ENCODE measurements at places on chromosomes 5 and 9.

GRCh38 chr5:33465120-33465519, 24.4 kb downstream of the TARS1 start:
- DNase-seq = no peak

GRCh38 chr9:124964604-124965003, 23.7 kb upstream of the GOLGA1 start:
- DNase-seq = no peak

GRCh38 chr5:120297616-120298015, 166.5 kb upstream of the PRR16 start:
- DNase-seq = no peak

DNA sequence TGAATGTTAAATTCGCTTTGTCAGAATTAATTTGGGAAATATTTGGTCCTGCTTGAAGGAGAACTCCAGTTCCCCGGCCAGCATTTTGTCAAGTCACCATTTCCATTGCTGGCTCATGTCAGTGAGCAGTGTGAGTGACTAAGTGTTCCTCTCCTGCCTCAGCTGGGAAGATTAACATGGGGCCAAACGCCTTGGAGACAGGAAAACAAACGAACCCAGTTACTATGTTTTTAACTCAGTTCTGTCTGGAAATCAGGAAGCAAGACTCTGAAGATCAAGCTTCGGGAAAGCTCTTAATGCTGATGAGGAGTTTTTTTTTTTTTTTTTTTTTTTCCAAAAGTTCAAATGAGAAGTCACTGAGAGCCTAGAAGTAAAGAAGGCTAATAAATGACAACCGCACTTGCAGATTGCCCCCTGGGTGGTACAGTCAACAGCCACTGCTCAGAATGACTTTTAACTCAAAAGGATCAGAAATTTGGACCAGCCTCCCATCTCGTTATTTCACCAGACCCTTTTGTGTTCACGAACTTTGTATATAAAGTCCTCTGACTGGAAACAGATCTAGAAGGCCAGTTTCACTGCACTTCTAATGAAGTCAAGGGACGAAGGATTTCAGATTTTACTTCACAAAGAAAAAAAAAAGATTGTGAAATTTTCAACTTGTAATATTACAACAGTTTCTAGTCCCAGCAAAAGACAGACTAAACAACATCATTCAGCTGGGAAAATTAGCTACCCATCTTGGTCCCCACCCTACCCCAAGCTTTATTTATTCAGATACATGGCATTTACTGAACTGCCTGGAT, 121.3 kb downstream of the LHFPL2 start:
- DNase-seq = no peak

DNA sequence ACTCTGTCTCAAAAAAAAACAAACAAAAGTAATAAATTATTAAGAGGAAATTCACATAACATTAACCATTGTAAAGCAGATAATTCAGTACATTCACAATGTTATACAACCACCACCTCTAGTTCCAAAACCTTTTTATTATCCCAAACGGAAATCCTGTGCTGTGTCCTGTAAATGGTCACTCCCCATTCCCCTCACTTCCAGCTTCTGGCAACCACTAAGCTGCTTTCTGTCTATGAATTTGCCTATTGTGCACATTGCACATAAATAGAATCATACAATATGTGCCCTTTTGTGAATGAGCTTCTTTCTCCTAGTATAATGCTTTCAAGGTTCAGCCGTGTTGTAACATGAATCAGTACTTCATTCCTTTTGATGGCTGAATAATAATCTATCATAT, 20.8 kb downstream of the C9orf152 start:
- DNase-seq = no peak

DNA sequence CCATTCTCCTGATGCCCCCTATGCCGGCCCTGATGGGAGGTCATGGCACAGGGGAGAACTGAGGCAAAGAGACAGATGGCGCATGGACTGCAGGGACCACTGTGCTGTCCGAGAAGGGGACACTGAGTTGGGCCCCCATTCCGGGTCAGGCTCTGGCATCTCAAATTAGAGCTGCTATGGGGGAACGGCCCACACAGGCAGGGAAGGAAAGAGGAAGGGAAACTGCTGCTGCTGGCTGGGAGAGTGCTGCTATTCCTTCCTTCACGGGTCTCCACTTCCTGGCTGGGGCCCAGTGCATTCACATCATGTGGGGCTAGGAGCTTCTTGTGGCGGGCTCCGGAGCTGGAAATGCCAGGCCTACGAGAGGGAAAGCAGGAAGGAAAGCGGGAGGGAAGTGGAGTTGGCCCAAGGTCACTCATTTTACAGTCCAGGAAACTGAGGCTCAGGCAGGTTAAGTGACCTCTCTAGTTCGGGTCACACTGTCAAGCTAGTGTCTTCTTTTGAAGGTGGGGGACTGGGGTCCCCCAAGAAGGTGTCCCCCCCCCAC, 1.3 kb upstream of the CARD19 start:
- DNase-seq = peak; percentile 67

DNA sequence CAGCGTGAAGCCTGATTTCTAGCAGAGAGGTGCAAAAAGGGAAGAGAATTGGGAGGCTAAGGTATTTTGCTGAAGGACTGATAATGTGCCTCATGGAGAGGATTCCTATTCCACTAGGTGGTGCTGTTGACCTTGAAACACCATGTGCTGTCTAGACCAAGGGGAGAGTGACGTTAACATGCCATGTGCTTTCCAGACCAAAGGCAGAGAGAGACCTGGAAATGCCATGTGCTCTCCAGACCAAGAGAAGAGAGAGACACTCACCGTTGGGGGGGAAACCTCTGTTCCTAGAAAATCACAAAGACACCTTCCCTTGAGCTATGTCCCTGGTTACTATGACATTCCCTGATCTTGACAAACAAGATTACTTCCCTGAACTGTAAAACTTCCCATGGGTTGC, 286.0 kb upstream of the TUSC1 start:
- no peak for DNase-seq

DNA sequence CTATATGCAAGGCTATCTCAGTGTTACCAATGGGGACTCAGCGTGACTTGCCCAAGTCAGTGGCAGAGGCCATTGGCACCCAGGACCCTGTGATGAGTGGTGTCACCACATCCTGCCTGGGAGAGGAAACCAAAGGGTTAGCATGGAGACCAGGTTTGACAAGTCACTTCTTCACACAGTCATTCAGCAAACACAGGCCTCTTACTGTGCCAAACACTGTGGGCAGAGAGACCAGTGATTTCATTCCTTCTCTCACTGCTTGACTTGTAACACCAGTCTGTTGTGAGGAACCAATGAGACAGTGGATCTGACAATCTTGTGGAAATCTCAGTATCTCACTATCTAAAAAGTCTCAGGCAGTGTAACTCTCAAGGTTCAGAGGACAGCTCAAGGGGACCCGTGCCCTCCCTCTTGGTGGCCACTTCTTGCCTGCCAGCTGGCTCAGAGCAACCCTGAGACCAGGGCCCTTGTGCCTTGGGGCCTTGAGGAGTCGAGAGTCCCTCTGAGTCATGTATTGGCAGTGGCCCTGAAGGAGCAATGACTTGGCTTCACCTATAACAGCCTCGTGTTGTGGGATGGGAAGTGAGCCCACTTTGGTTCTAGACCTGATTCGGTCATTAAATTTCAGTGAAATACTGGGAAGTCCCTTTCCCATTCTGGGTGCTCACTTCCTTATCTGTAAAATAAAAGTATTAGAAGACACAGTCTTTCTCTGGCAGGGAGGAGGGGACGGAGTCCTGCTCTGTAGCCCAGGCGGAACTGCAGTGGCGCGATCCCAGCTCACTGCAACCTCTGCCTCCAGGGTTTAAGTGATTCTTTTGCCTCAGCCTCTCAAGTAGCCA, 1.6 kb downstream of the FABP6 start:
- DNase-seq = no peak

- no peak for DNase-seq
These were observed 169.0 kb downstream of the DOCK2 start for GRCh38 chr5:169805937-169806700.

DNA sequence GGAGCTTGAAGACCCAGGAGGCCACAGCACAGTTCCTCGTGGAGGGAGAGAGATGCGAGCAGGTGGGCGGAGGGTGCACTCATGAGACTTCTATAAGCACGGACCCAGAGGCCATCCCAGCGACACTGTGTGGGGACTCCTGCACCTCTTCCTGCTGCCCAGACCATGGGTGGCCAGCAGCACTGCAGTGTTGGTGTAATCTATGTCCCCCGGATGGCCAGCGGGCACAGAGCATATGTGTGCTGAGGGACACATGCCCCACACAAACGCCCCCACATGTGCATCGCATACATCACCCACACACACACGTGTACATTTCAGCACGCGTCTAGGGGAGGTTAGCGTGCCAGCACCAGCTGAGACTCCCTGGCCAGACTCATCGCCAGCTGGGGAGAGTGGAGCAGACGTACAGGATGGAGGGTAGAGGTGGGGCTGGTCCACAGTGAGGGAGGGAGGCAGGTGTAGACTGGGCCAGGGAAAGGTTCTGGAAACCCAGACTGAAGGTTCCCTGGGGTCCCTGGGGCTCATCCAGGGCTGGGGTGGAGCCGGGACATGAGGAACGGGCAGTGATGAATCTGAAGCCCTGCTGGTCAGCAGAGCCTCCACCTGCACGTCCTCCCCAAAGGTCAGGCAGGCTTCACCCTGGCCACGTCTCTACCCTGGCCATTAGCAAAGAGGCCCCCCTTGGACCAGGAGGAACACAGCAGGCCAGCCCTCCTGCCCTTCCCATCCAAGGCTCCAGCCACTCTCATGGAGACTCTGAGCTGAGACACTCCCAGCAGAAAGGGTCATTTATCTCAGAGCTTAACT, 27.6 kb downstream of the ADAMTS2 start:
- DNase-seq = no peak

DNA sequence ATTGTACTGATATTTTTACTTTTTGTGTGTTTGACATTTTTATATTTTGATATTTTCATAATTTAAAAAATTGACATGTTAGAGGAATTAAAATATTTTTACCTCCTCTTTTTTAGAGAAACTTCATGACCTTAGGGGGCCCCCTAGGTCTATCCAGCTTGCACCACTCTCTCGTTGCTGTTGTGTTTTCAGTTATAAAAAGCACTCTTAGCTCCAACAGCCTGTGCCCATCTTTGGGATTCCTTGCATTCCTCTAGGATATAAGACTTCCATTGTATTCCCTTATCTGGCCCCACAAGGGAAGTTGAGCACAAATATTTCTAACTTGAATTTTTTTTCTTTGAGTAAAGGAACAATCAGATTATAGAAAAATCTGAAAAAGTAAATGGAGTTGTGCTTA, 245.3 kb downstream of the SH3GL2 start:
- no peak for DNase-seq

- DNase-seq = no peak
These were observed 72.4 kb downstream of the CTSL start for GRCh38 chr9:87798261-87798833.

GRCh38 chr5:90528601-90529193, 687 bp downstream of the LYSMD3 start:
- DNase-seq = peak; percentile 59

DNA sequence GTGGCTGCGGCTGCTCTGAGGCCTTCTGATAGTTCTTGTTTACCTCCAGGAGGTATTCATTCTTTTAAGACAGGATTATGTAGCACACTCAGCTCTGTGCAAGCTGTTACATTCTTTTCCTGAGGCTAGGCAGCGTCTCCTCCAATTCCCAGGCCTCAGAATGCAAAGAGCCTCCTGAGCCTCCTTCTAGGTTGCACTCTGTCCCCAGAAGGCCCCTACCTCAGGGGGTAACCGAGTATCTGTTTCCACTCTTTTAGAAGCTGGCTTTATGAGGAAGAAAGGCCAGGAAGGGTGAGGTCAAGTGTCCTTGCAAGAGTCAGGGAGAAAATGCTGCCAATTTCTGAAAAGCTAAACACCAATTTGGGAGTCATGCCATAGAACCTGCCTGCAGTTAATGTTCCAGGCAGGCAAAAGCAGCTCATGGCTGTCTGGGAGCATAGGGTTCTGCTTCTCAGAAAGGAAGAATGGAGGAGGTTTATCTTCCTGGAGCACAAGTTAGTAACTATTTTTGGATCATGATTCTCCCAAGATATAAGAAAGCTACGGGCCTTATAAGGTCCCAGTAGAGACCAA, 178.9 kb downstream of the SEMA6A start:
- no peak for DNase-seq

- no peak for DNase-seq
These were observed 66.5 kb upstream of the RICTOR start for GRCh38 chr5:39140558-39141168.

GRCh38 chr9:88792502-88792901, 198.8 kb upstream of the S1PR3 start:
- no peak for DNase-seq

GRCh38 chr5:16735101-16736060, 118.6 kb upstream of the RETREG1 start:
- no peak for DNase-seq

DNA sequence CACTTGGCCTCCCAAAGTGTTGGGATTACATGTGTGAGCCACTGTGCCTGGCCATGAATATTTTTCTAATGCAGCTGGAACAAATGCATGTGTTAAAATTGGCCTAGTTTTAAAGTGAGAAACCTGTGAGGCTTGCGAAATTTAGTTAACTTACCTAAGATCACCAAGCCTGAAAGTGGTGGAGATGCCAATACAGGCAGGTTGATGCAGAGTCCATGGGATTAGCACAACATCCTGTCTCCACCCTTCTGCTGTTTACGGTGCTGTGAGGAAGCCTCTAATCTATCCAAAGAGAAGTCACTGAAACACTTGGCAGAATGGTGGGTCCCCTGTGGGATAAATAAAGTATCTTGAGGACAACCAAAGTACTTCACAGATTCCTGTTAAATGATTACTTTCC, 98.2 kb downstream of the PCSK5 start:
- no peak for DNase-seq

GRCh38 chr5:125006011-125006685, 259.7 kb upstream of the ZNF608 start:
- DNase-seq = peak; percentile 12

DNA sequence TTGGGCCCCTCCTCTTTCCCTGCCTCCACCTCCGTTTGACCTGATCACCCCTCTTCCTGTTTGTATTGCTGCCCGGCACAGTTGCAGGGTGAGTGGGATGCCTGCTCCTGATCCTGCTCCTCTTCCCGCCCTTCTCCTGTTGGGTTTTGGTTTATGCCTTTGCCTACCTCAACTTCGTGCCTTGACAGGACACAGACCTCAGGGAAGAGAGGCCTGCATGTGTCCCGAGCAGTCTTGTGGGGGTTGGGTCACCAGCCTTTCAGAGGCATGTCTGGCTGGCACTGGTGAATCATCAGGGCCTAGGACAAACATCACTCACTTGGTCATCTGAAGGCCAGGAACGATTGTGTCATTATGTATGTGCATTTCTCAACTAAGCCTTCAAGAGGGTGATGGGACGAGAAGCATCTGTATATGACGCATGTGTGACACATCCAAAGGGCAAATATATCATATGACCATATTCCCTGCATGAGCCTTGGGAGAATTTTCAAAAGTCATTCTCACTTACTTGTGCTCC, 56.9 kb downstream of the NPR3 start:
- no peak for DNase-seq

DNA sequence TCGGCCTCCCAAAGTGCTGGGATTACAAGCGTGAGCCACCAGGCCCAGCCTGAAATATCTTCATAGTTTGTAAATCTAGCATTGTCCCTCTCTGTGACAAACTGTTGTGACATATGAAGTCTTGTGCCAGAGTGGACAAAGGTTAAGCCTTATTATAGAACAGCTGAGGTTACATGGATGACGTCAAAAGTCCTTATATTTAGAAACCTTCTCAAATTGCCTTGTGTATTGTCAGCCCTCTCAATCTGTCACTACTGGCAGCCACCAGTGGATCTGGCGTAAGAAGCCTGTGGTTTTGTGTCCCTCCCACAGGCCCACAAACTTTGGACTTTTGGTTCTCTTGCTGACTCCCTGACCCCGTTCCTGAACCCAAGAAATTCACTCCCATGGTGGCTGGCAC, 79.4 kb upstream of the CCDC112 start:
- DNase-seq = no peak

Measured in brain (organoid and tissue), 16 donors.